ENCODE measurements at places on chromosomes 7 and 10.

DNA sequence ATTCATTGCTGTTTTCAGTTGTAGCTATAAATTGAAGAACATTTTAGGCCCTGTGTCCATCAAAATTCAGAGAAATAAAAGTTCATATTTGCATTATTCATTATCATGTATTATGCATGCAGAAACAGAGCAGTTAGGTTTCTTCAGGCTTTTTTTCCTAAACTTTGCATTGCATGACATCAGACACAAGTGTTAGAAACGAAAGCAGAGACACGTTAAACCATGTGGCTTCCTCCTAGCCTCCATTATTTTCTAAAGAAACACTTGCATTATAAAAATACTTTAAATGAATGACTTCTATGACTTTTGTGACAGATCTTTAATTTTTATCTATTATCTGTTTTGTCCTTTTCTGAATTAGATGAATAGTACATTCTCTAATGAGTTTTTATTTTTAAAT lies 8.8 kb upstream of the EBLN1 start:
- DNase-seq: no peak

DNA sequence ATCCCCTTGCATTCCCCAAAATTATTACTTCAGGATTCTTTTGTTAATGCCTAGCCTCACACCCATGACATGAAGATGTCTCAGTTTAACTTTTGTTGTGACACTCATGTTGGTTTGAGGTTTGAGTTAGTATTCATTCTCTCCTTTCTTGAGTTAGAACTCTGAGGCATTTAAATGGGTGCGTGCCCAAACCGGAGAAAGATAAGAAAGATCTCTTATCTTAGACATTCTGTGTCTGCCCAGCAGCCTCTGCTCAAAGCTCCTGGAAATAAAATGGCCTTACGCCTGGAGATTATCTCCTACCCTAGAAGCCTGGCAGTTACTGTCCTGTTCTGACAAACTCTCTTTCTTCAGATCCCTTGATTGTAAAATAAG lies 26.3 kb downstream of the WBP1L start:
- no peak for DNase-seq

GRCh38 chr7:133887459-133887858 lies 239.7 kb upstream of the LRGUK start:
- DNase-seq: no peak

GRCh38 chr10:94116848-94117247 lies 123.1 kb downstream of the PLCE1 start:
- DNase-seq: no peak

- no peak for DNase-seq
Measured at GRCh38 chr7:139367438-139368155, 7.9 kb downstream of the LUC7L2 start.

DNA sequence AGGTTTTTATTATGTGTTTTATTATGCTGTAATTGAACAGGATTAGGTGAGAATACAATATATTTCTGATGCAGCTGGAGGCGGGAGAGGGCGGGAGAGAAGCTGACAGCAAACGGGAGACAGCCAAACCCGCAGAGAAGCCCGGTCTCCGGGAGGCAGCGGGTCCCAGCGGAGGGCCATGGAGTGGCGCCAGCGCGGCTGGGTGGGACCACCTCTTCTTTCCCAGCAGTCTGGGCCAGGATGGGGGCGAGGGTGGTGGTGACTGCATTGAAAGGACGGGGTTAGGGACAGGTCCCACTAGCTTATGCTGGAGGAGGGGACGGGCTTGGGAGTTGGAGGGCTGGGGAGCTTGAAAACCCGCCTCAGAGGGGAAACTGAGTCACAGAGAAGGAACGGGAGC lies 14.5 kb upstream of the KAZALD1 start:
- no peak for DNase-seq

- DNase-seq: no peak
Measured at GRCh38 chr10:51960494-51960895, 261.1 kb upstream of the CSTF2T start.

GRCh38 chr7:2937701-2938513 lies 93.8 kb upstream of the GNA12 start:
- no peak for DNase-seq

GRCh38 chr7:18975689-18976280 lies 141.7 kb downstream of the TWIST1 start:
- no peak for DNase-seq

GRCh38 chr7:47361236-47361635 lies 220.7 kb downstream of the TNS3 start:
- DNase-seq: no peak

DNA sequence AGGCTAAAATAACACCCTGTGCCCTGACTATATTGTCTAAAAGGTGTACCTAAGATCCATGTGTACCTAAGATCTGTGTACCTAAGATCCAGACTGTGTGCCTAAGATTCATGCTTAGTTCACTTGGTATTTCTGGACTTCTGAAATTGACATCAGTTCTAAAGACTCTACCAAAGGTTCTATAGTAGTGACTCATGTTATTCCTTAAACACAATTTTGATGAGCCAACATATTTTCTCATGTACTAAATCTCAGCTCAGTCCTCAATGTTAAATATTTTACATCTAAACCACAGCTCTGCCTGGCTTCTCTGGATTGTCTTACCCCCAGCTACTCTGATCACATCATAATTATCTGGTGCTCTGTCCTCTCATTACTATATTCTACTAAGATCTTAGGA lies 802.3 kb upstream of the SORCS1 start:
- no peak for DNase-seq

GRCh38 chr7:116724560-116725231 lies 52.7 kb downstream of the MET start:
- DNase-seq: no peak

DNA sequence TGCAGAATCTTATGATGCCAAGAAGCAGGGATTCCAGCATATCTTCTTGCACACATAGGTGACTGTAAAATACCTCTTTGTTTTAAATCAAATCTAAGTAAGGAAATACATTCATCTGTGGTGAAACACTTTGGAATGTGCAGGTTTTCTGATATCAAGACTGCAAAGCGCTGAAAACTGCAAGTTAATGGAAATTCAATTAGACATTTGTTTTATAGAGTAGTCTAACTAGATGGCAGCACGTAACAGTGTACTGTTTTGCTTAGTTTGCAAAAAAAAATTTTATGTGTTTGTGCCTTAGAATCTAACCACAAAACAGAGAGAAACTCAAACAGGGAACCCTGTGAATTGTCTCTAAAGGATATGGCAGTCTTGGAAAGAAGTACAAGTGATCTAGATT lies 259.2 kb downstream of the HDAC9 start:
- no peak for DNase-seq

GRCh38 chr7:23261843-23262452 lies 15.4 kb downstream of the GPNMB start:
- DNase-seq: peak; percentile 3

DNA sequence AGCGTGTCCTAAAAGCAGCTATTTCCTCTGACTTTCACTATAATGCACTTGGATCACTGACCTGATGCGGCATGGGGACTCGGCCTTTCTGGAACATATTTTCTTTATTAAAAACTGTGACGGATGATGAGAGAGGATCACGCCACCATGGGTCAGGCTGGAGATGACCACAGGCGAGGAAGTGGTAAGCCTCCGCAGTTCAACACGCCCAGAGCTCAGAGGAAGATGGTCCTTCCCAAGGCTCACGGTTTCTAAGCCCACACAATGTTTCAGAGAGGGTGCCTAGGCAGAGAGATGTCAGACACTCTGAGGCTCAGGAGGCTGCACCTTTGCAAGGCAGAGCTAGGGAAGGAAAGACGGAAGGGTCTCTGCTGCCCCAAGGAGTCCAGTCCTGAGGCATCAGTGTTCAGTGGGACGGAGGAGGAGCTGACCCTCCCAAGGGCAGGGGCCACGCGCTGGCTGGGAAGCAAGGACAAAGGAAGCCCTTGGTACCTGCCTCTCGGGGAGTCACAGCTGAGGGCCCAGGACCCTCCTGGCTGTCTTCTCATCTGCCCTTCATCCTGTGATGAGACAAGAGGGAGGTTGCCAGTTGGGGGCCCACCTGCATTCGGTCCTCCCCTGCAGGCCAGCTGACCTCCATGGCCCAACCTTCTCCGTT lies 9.5 kb downstream of the CHST15 start:
- DNase-seq: no peak

DNA sequence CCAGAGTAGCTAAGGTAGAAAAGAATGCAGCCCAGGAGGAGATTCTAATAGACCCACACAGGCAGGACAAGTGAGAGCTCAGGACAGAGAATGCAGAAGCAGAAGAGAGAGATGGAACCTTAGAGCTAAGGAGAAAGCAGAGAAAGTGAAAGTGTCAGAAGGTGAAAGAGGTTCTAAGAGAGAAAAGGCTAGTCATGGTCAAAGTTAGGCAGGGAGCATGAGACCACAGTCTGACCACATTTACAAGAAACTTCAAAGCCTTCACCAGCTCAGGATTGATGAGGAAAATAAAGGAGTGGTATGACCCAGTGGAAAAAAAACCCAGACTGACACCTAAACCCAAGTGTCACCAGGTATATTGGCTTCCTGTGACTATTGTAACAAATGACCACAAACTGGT lies 131.8 kb upstream of the WDR11 start:
- DNase-seq: no peak

DNA sequence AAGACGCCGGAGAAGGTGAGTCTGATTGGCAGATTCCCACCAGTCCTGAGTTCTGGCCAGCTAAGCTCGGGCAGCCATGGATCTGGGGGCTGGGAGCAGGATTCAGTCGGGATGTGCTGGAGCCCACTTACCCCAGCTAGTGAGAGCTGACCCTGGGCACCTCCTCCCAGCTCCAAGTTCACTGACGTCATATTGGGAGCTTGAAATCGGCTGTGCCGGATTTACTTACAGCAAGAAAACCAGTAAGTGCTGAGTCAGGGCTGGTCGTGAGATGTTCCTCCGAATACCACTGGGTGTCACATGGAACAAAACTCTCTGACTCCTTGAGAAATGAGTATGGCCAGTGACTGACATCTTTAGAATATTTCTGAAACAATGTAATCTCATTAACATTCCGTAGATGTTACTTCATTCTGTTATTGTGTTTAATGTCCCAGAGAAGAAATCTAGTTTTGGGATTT lies 621.2 kb downstream of the SDK1 start:
- no peak for DNase-seq

DNA sequence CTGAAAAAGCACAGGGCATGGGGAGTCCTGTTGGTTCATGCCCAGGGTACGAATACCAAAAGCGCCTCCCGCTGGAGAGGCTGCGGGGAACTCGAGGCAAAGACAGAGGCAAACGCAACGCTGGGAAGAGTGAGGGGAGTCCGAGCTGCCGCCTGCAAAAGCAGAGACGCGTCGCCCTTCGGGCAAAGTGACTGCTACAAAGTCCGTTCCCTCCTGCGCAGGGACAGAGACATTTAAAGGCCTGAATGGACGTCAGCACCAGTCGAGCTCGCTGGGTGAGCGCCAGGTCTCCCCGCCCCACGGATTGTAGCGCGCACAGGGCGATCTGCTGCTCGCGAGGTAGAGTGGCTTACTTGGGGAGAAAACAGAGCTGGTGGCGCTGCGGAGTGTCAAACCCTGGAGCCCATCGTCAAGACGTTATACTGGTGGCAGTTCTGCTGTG lies 732.8 kb downstream of the ZWINT start:
- no peak for DNase-seq

DNA sequence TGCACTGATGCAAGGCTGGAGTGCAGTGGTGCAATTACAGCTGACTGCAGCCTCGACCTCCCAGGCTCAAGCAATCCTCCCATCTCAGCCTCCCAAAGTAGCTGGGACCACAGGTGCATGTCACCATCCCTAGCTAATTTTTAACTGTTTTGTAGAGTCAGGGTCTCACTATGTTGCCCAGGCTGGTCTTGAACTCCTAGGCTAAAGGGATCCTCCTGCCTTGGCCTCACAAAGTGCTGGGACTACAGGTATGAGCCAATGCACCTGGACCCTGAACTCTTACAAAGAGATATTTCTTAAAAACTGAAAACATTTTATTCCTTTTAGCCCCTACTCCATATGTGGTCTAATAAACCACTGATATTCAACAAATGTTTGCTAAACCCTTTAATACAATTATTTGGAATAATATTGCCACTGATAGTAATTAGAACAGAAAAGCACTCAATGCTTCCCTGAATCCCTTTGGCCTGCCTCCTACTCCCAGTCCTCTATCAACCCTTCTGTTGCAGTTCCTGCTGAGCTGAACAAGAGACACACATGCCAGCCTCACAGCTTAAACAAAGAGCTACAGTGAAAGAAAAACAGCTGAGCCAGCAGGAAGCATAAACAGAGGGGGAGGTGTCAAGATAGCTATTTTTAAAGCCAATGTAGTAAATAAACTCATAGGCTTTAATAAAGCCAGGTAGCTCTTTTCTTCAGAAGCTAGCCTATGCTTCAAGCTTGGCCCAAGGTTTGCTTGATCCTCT lies 7.0 kb upstream of the GNAI1 start:
- no peak for DNase-seq

DNA sequence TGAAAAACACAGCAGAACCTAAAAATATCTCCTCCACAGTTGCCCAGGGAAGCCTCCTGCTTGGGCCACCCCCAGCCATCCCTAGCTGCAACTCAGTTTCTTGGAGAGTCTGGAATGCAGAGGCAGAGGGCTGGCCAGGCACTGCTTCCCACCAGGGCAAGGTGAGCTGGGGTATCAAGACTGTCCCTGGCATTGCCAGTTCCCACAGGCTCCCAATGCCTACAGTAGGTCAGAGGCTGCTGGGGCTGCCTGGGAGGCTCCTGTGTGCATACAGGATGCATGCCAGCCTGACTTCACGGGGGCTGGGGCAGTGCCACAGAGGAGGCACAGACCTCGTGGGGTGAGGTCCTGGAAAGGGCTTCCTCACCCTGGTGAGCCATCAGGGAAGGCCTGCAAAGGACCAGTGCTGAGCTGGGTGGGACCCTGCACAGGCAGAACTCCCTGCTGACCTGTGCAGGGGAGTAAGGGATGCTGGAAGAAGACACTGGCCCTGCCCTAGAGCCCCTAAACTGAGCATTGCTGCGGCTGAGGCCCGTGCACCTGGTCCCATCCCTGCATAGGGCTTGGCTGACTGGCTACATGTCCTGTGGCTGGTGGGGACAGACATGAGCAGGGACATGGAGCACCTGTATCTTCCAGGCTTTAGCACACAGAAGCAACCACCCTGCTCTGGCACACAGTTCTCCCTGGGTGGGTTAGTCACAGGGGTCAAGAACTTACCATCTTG lies 121.9 kb upstream of the RET start:
- no peak for DNase-seq

DNA sequence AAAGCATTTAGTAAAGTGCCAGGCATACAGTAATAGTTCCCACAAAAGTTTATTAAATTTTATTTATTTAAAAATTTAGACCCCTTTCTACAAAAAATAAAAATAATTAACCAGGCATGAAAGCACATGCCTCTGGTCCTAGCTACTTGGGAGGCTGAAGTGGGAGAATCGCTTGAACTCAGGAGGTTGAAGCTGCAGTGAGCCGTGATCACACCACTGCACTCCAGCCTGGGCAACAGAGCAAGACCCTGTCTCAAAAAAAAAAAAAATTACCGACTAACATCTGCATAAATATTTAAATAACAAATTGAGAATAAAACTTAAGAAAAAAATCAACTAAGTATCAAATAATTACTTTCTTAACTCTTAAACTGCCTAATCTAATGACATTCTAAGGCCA lies 64.3 kb upstream of the TRIM24 start:
- DNase-seq: no peak

- DNase-seq: no peak
Measured at GRCh38 chr10:11646450-11646849, 35.0 kb upstream of the USP6NL start.

- no peak for DNase-seq
Measured at GRCh38 chr7:111264111-111264868, 173.4 kb downstream of the LRRN3 start.
